Ureter (tissue), 1 donor: ENCODE measurements at places on chromosomes 3 and 15. TPM values are rescaled to one million over a fixed set of nuclear protein-coding genes. Genes with fewer than 3 reads are reported as not detected.

ARHGEF26 gene
- 19.0 TPM for total RNA-seq

SUSD5 gene
- total RNA-seq, result 2.1 TPM

SLC6A1 gene
- 4.0 TPM for total RNA-seq

PLCH1 gene
- total RNA-seq, result 7.8 TPM

CTXN2 gene
- total RNA-seq, result not detected

DNAJC17 gene
- total RNA-seq, result 51.3 TPM

TGM5 gene
- 0.91 TPM for total RNA-seq

PARP15 gene
- total RNA-seq, result 3.9 TPM

TWF2 gene
- total RNA-seq, result 65.3 TPM

C3orf22 gene
- not detected for total RNA-seq

TMEM158 gene
- 6.5 TPM for total RNA-seq

HRG gene
- not detected for total RNA-seq

- DNase-seq, result no peak
These were observed 196.4 kb downstream of the NSUN3 start for GRCh38 chr3:94259291-94259690.

- no peak for DNase-seq
These were observed 396.0 kb upstream of the C2CD4B start for GRCh38 chr15:62561059-62561519.

GRCh38 chr3:142638291-142638690, 42.1 kb downstream of the PLS1 start:
- DNase-seq, result no peak

DNA sequence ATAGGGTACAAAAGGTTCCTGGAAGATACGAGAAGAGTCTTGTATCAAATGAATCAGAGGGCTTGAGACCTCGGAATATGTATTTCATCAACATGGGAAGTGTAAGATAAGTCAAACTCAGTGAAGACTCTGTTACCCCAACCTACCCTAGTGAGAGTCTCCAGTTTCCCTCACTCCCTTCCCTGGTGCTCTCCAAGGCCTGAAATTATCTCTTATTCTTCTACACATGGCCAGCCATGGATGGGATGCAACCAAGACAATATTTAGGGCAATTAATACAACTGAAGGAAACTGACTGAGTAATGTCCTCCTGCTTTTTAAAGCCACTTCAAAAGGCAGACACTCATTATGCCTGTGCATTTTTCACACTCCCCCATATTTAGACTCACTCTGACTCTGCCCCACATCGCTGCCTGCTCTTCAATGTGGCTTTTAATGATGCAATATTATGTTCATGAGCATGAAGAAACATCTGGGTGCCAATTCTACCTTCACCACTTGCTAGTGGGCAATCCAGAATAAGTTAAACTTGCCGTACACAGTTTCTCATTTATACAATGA, 137.1 kb upstream of the THBS1 start:
- DNase-seq, result no peak

DNA sequence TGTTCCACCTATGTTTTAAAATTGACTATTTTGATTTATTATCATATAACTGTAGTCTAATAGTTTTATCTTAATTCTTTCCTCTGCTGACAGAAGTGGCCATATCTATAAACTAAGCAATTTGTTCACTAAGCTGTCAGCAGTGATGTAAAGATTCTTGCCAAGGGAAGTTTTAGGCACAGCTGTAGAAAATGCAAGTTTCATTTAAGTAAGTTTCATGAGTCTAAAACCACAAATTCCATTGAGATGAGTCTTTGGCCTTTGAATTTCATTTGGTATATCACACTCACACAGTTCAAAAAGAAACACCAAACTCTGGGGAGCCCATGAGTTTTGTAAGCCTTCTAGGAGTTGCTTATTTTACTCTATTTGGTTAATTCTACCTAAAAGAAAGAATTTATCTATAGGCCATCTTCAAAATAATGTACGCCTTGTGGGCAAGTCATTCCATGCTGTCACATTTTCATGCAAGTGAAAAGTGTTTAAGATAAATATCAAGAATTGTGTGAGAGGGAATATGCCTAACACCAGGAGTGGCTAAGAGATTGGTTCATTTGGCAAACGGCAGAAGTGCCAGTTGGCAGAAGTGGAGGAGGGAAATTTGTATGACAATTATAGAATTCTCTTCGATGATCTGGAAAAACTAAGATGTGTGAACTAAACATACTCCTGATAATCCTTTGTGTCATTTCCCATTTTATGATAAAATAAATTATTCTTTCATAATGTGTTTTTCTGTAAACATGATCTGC, 292.9 kb downstream of the ZIC4 start:
- DNase-seq, result no peak

- DNase-seq, result no peak
These were observed 38.6 kb downstream of the MOBP start for GRCh38 chr3:39505866-39506742.

- no peak for DNase-seq
These were observed 256.8 kb upstream of the RARB start for GRCh38 chr3:25171118-25171807.

GRCh38 chr3:158994386-158994785, 192.5 kb downstream of the MFSD1 start:
- no peak for DNase-seq

- no peak for DNase-seq
These were observed 38.8 kb upstream of the PCSK6 start for GRCh38 chr15:101528108-101528916.

DNA sequence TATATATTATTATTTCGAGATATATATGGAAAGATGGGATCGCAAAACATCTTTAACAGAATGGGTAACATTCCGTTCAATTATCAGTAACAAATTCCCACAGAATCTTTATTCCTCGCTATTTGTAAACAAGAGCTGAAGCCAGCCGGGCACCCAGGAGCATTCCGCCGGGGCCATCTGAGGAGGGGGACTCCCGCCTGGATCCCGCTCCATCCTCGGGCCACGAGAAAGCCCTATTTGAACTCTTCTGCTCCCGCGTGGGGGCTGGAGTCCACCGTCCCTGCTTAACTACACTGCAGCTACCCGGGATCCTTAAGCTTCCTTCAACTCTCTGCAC, 687 bp downstream of the GPR176 start:
- DNase-seq, result no peak

GRCh38 chr3:111598552-111598951, 3.4 kb upstream of the ZBED2 start:
- no peak for DNase-seq

GRCh38 chr3:19945969-19946831, 697 bp upstream of the RAB5A start:
- no peak for DNase-seq

DNA sequence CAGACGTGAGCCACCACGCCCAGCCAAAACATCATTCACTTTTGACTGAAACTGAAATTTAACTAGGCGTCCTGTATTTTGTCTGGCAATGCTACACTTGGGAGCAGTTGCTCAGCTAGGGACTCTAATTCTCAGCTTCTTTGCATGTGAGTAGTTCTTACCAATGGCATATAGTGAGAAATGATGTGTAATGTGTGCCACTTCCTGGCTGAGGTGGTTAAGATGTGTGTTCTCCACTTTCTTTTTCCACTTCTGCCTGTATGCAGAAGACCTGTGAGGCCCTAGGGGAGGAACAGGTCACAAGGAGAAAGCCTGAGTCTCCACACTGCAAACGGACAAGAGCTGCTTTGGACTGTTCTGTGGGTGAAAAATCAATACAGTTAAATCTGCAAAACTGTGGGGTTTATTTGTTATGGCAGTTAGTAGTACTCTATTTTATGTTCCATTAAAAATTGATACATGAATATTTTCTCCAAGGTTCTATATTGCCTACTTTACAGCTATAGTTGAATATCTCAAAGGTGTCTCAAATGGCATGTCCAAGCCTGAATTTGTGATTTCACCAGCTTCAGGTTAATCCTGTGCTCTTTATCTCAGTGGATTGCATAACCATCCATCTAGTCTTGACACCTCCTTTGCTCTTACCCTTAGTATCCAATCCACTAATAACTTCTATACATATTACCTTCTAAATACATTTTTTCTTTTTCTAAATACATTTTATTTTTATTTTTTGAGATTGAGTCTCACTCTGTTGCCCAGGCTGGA, 59.3 kb downstream of the NR1D2 start:
- no peak for DNase-seq

GRCh38 chr3:9347887-9348286, 15.0 kb upstream of the THUMPD3 start:
- no peak for DNase-seq

- DNase-seq, result no peak
These were observed 83.9 kb downstream of the PPARG start for GRCh38 chr3:12372741-12373280.

DNA sequence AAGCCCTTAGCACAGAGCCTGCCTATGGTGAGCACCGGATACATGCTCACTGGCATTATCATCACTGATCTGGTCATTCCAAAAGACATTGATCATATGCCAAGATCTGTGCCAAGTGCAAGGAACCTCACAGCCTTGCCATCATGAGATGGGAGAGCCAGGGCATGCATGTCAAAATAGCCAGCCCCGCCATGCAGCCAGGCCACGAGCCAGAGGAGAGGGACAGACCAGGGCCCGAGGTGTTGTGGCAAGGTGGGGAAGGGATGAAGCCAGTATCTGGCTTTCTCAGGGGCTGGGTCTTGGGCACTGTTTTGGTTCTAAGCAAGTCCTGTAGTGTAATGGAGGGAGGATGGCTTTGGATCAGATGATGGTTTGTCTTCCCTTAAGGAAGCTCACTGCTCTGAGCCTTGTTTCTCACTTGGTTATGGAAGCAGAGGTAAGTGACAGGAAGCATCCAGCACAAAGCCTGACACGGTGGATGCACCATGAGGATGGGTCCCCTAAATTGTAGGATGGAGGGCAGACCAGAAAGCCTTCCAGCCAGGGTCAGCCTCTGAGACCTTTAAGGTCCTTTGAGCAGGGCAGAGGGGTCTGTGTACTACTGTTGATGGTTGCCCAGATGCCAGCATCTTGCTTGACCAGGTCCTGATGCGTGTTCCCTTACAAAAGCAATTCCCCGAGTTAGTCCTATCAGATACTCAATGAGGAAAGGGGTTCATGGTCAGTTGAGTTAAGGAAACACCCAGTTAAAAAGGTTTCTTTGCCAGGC, 247.7 kb upstream of the TLE3 start:
- no peak for DNase-seq

GRCh38 chr3:192005989-192006388, 545.0 kb downstream of the PYDC2 start:
- DNase-seq, result no peak

DNA sequence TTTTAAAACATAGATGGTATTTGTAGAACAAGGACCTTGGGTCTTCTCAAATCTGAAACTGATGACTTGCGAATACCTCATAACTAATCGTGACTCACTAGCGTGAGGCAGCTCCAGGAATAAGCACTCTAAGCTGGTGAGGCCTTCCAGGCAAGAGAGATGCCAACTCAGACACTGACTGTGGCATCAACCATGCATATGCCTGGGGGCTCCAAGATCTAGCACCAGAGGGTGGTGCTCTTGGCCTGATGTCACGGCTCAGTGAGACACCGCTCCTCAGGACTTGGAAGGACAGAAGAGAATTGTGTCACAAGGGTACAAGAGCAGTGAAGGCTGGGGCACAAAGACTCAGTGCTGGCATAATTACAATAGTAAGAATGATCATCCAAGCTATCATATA, 125.0 kb upstream of the TRIM42 start:
- DNase-seq, result no peak

- no peak for DNase-seq
These were observed 16.6 kb downstream of the TICRR start for GRCh38 chr15:89591834-89592233.

- DNase-seq, result no peak
These were observed 40.8 kb downstream of the EIF2AK4 start for GRCh38 chr15:39974656-39975230.

GRCh38 chr3:59784164-59784563, 734.3 kb upstream of the CFAP20DC start:
- DNase-seq, result no peak

- DNase-seq, result no peak
These were observed 61.9 kb downstream of the CD47 start for GRCh38 chr3:108028896-108029295.

- no peak for DNase-seq
These were observed 170.0 kb downstream of the MINAR1 start for GRCh38 chr15:79602180-79602579.

DNA sequence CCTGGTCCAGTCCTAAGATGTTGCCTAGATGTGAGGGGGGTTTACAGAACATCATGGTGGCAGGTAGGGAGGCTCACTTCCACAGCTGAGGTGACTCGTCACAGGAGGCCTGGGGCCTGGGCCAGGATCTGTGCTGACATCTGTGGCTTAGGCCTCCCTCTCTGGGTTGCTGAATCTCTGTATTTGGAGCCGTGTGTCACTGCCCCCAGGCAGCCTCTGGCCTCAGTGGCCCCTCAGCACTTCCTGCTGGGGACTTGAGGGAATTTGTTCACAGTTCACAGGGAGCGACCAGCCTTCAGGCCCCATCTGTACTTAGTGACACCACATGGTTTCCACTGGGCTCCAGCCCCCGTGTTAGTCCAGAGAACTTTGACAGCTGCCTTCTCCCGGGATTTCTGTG, 41.7 kb upstream of the ADAMTSL3 start:
- no peak for DNase-seq

- no peak for DNase-seq
These were observed 25.7 kb downstream of the RPLP1 start for GRCh38 chr15:69478259-69478781.

- no peak for DNase-seq
These were observed 175.5 kb downstream of the CADPS start for GRCh38 chr3:62699728-62700127.

DNA sequence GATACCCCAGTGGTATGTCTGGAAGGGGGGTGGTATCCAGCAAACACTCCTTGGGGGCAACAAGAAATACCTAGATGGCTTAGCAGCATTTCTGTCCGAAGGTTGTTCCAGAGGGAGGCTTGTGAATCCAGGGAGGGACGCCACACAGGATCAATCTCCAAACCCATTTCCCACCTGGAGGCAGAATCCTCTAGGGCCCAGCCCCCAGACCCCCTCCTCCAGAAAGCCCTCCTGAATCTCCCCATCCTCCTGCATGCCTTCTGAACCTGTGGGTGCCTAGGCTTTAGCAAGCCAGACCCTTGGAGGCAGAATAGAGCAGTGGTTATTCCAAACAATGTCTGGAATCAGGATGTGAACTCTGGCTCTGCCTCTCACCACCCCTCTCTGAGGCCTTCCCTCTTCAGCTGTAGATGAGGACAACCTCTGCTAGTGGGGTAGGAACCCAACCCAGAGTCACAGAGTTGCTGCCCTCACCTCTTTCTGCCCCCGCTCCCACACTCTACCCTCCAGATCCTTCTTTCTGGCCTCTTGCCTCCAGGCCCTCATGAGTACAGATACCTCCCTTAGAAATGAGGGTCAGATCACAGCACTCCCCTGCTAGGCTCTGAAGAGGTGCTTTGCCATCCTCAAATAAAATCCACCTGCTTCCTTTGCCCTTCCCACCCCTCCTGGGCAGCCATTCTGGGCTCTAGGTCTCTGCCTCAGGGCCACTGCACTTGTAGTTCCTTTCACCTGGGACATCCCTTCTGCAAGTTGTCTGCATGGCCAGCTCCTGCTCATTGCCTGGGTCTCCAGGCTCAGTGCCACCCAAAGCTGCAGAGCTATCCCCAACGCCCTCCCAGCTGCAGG, 8.1 kb downstream of the CISH start:
- no peak for DNase-seq

GRCh38 chr3:33578325-33579177, 138.3 kb upstream of the UBP1 start:
- DNase-seq, result no peak

GRCh38 chr3:61725851-61726333, 164.5 kb downstream of the PTPRG start:
- no peak for DNase-seq
